ENCODE measurements at places on chromosomes 16 and 17.
A peak's percentile ranks its signal among the peaks of the same experiment; 100 is the strongest.

- DNase-seq = peak; percentile 63
These were observed 92.4 kb upstream of the HSBP1 start for GRCh38 chr16:83715217-83715920.

DNA sequence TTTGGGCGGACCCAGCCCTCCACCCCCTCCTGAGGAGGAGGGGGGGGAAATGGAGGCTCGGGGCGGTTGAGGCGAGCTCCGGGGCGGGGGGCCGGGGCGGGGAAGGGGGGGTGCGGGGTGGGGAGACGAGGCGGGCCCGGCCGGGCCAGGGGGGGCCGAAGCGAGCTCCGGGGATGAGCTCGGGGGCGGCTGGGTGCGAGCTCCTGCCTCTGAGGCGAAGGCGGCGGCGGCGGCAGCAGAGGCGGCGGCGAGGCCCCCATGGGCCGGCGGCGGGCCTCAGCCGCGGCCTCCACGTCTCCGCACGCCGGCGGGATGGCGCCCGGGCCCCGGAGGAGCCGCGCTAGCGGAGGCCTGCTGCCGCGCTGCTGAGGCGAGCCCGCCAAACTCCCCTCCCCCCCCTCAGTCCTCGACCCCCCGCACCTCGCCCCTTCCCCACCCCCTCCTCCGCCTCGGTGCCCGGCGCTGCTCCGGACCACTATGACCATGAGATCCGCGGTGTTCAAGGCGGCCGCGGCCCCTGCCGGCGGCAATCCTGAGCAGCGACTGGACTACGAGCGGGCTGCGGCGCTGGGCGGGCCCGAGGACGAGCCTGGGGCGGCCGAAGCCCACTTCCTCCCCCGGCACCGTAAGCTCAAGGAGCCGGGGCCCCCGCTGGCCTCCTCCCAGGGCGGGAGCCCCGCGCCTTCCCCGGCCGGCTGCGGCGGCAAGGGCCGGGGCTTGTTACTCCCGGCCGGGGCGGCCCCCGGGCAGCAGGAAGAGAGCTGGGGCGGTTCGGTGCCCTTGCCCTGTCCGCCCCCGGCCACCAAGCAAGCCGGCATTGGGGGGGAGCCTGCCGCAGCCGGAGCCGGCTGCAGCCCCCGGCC, 596 bp downstream of the MSL1 start:
- DNase-seq = peak; percentile 59

DNA sequence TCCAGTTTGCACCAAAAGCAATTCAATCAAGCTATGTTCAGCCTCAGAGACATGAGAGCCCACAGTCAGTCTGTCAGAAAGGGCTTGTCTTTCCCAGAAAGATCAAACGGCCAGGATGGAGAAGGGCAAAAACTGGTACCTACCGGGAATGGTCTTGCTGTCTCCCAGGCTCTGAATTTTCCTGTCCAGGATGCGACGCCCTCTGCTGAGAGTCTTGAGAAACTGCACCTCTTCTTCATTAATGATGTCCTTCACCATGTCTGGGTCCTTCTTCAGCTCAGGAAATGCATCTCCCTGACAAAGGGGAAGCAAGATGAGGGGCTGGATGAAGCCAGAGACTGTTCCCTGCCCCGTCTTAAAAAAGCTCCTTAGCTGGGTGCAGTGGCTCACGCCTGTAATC, 15.8 kb upstream of the EXOSC6 start:
- DNase-seq = peak; percentile 1

GRCh38 chr16:4325253-4325758, 9.4 kb downstream of the GLIS2 start:
- DNase-seq = no peak

- no peak for DNase-seq
These were observed 25.8 kb upstream of the KSR1 start for GRCh38 chr17:27430383-27430840.

DNA sequence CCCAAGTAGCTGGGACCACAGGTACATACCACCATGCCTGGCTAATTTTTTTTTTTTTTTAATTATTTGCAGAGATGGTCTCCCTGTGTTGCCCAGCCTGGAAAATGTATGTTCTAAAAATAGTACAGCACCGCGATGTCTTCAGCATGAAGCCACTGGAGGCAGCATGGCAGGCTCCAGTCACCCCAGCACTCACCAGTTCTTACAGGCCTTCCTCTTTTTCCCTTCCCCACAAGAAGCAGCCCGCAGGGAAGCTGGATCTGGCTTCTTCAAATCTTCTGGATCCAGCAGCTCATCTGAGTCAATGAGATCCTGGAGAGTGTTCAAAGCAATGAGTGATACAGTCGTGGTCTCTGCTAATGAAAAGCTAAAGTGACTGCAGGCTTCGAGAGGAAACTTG, 16.2 kb downstream of the CIAPIN1 start:
- DNase-seq = no peak

- peak; percentile 35 for DNase-seq
These were observed 204.1 kb upstream of the CIBAR2 start for GRCh38 chr16:85316321-85316919.

- DNase-seq = peak; percentile 73
These were observed 464 bp downstream of the RUNDC3A start for GRCh38 chr17:44308865-44309264.

- DNase-seq = no peak
These were observed 2.5 kb upstream of the ARHGAP23 start for GRCh38 chr17:38425744-38426143.

GRCh38 chr16:20388854-20389253, 15.7 kb downstream of the PDILT start:
- DNase-seq = no peak

DNA sequence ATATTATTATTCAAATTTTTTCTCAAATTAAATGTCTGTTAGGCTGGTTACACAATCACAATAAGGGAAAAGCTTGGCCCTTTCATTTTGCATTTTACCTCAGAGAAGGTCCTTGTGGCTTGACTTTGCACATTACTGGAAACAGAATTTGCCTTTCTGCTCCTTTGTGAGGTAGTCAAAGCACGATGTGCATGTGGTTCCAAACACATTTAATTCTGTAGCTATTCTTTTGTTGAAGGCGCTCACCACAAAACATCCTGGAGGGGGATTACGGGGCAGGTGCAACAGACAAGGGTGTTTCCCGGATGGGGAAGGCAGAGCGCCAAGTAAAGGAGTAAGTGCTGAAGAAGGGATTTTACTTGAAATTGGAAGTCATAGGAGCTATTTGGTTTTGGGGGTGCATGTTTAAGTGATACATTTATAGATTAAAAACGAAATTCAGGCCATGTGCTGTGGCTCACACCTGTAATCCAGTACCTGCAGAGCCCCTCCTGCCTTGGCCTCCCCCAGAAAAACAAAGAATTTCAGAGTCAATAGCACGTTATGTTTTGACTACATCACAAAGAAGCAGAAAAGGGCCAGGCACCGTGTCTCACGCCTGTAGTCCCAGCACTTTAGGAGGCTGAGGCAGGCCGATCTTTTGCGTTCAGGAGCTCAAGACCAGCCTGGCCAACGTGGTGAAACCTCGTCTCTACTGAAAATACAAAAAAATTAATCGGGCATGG, 31.2 kb upstream of the TENT4B start:
- no peak for DNase-seq

DNA sequence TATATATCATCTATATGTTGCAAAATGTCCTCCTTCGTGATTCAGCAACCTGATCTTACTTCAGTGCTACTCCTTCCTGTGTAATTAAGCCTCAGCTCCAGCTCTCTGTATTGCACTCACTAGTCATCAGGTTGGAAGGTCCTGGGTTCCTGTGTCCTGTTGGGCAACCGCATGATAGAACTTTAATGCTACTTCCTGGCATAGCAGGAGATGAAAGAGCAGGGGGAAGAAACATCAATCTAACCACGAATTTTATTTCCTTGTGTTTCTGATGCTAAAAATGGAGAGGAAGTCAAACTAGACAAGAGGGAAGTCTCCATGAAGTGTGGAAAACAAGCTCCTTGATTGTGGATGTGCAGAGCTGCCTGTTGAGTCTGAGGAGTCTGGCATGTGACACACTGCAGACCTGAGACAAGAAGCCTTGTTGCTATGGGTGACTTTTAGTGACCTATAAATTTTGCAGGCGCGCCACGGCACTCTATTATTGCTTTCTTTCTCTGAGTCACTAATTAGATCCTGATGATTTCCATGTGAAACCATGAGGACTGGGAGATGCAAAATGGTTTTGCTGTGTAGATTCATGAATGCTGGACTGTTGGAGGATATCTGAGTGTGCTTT, 25.6 kb downstream of the IGSF6 start:
- peak; percentile 53 for DNase-seq

- DNase-seq = no peak
These were observed 2.2 kb downstream of the GSPT1 start for GRCh38 chr16:11913425-11914079.

- no peak for DNase-seq
These were observed 14.8 kb downstream of the TLE7 start for GRCh38 chr16:71426880-71427615.

GRCh38 chr17:16406742-16407674, 8.4 kb upstream of the TRPV2 start:
- DNase-seq = peak; percentile 46

DNA sequence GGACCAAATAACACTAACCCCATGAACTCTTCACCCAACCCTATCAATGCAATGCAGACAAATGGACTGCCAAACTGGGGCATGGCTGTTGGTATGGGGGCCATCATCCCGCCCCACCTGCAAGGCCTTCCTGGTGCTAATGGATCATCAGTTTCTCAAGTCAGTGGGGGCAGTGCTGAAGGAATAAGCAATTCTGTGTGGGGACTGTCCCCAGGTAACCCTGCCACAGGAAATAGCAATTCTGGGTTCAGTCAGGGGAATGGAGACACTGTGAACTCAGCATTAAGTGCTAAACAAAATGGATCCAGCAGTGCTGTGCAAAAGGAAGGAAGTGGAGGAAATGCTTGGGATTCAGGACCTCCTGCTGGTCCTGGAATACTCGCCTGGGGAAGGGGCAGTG, 78.9 kb downstream of the TMC6 start:
- DNase-seq = no peak
